Cardiac septum (tissue), 1 donor: ENCODE measurements at places on chromosomes 1 and 21. TPM values are rescaled to one million over a fixed set of nuclear protein-coding genes. Genes with fewer than 3 reads are reported as not detected.

Gene SH2D1B
- not detected for total RNA-seq

Gene SPRR5
- not detected for total RNA-seq

Gene SLC22A15
- total RNA-seq, result 9.8 TPM

Gene AQP10
- 0.70 TPM for total RNA-seq

Gene ZNF593OS
- not detected for total RNA-seq

Gene OR2T35
- total RNA-seq, result not detected

Gene LMOD1
- 9.6 TPM for total RNA-seq

Gene ASPM
- total RNA-seq, result 0.57 TPM

Gene H3-3A
- total RNA-seq, result 311 TPM

Gene CYP4Z1
- not detected for total RNA-seq

Gene AXDND1
- total RNA-seq, result not detected

GRCh38 chr1:228376262-228376628 is 30.4 kb downstream of the TRIM11 start:
- DNase-seq, result peak; percentile 10

DNA sequence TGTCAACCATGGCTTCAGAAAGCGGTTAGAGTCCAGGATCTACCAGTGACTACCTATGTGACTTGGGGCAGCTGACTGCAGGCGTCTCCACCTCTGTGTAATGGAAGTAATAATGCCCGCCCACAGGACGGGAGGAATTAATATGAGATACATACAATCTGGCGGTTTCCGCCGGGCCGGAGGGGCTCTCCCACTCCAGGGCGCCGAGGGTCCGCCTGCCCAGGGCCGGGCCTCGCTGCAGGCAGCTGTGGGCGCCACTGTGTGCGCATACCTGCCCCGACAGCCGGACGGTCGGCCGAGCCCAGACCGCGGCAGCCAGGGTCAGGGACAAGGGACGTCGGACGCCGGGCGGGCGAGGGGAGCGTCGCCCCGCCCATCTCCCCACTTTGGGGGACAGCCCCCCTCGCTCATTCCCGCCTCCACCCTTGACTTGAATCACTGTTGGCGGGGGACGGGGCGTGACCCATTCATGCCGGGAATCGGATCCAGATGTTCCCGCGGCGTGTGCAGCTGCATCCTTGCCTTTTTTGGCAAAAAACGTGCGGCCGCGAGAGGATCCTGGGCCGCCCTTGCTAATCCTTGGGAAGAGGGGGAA is 6.0 kb upstream of the SF3A3 start:
- peak; percentile 79 for DNase-seq

DNA sequence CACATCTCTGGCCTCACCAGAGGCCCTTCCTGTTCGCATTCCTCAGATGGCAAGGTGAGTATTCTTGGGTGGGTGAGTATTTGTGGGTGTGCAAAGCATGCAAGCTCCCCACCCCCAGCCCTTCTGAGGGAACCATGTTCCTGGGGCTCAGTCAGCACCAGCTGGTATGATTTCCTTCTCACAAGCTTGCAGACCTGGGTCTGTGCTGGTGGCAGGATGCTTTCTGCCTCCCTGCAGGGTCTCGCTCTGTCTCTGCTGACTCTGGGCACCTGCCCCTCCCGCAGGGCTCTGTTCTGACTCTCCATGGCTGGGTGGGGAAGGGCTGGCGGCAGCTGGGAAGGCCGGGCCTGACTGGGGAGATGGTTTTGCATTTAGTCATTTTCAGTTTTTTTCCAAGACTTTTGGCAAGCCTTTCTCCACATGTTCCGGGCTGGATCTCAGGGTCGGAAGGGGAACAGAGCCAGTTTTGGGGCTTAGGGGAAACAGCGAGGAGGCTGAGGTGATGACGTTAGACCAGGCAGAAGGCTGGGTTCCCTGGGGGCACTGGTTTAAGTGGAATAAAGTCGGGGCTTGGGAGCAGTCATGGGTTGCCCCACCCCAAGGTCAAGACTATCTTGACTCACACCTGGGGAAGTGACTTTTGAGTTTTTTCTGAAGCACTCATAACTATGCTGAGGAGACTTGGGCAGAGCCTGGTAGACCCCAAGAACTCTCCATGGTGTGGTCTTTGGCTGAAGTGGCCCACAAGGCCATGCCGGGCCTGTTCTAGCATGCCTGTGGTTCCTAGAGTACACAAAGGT is 6.2 kb downstream of the RASSF5 start:
- no peak for DNase-seq

GRCh38 chr1:111553196-111553595 is 49.8 kb upstream of the ADORA3 start:
- no peak for DNase-seq

DNA sequence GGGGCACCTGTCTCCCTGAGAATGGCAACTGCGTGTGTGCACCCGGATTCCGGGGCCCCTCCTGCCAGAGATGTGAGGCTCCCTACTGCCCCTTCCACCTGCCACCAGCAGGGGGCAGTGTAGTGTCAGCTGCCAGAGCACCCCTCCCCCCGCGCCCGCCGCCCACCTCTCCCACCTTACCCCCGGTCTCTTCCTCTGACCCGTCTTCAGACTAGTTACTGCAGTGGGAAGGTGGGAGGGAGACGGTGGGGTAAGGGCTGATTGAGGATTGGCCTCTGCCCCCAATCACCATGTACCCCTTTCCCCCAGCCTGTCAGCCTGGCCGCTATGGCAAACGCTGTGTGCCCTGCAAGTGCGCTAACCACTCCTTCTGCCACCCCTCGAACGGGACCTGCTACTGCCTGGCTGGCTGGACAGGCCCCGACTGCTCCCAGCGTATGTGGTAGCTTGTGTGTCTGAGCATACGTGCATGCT is 10.1 kb upstream of the LRRC71 start:
- no peak for DNase-seq

DNA sequence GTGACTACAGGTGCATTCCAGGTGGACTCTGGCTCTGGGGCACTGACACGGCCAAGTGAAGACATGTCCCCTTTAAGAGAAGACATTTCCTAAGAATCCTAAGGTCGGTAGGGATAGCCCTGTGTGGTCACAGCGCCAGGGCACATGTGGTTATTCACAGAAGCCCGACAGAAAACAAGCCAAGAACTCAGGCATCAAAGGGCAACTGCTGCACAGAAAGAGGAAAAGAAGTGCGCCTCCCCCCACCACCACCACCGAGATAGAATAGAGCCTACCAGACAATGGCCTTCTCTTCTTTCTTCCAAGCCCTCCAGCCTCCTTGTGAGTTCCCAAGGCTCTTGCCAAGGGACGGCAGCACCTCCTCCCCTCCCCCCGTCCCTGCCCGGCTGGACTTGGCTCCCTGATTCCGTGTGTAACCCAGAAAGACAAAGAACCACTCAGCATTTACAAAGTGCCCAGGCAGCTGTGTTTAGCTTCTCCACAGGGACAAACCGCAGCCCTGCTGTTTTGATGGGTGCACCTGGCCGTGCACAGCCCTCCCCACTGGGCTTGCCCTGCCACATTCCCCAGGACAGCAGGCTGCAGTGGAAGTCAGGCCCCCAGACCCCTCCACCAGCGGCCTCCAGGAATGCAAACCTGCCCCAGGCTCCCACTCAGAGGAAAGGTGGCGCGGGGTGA is 30.2 kb downstream of the TMPRSS2 start:
- no peak for DNase-seq

DNA sequence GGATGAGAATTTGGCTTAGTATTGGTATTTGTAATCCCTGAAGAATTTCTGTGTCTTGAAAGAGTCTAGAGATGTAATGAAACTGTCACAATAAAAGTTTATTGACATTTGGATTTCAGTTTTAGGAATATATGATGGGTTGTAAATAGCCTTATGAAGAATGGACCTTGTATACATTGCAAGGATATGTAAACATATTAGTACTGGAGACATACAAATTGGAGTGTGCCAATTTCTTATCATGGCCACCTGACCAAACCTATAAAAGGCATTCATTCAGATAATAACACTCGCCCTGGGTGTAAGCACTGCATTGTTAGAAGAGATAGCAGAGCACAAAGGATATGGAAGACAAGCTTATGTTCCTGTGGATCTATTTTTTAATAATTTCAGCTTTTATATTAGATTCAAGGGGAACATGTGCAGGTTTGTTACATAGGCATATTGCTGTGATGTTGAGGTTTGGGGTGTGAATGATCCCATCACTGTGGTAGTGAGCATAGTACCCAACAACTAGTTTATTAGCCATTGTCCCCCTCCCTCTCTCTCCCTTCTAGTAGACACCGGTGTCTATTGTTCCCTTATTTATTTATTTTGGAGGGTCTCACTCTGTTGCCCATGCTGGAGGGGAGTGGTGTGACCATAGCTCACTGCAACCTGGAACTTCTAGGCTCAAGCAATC is 8.6 kb downstream of the S1PR1 start:
- DNase-seq, result no peak

- DNase-seq, result no peak
Measured at GRCh38 chr1:247843411-247843810, 1.7 kb upstream of the OR11L1 start.

DNA sequence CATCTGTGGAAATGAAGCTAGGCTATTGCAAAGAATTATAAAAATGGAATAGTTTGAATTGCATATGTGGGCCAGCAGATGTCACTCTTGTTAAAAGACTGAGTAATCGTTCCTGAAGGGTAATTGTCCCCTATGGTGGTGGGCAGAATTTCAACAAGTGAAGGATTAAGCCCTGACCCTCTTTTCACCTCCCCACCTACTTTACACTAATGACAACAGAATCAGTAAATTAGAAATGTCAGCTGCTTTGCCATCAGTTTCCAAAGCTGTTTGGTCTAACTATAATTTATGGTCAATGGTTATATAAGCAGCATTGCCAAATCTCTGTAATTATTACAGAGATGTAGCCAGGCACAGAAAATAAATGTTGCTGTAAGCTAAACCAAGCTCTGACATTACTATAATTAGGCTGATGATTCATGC is 898.6 kb downstream of the AMY1C start:
- DNase-seq, result no peak

DNA sequence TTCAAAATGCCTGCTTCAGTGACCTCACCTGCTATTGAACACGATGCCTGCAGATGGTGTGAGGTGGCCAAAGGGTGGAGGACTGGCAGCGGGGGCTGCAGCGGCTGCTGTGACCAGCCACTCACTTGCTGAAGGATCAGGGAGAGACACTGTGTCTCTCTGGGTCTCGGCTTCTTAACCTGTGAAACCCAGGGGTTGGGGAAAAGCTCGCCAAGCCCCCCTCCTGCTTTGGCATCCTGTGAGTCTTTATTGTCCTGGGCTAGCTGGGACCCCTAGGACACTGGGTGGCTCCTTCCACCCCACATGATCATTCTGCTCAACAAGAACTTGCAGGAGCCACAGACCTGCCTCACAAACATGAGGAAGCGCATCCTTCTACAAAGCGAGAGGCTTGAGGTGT is 112.8 kb downstream of the SIM2 start:
- no peak for DNase-seq

DNA sequence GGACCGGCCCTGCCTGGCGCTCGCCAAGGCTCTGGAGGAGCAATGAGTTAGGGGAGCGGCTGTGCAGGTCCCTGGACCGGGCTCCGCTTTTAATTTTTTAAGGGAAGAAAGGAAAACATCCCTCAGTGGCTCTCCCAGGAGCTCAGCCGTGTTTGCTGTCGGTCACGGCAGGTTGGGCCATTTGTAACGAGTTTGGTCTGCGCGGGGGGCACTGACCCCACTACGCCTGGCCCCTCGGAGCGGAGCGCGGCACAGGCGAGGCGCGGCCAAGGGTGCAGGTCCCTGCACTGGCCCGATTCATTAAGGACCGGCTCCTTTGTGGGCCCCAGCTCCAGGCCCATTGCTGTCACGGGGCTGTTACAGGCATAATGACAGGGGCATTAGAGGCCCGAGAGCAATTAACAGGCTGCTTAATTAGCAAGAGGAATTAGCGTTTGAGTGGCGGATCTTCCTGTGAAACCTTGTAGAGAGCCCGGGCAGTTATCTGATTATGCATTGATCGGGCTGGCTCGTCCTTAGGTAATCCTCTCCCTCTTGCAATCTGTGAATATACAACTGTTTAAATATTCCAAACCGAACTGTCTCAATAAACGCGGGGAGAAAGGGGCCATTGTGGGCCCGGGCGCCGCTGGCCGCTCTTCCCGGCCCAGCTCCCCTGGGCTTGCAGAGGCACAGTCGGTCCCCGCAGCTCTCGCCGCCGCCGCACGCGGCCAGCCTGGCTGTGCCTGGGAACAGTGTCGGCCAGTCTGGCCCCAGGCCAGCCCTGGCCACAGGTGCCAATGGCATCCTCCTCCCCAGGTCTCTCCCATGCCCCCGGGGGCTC is 56.8 kb downstream of the PRDM16 start:
- no peak for DNase-seq

DNA sequence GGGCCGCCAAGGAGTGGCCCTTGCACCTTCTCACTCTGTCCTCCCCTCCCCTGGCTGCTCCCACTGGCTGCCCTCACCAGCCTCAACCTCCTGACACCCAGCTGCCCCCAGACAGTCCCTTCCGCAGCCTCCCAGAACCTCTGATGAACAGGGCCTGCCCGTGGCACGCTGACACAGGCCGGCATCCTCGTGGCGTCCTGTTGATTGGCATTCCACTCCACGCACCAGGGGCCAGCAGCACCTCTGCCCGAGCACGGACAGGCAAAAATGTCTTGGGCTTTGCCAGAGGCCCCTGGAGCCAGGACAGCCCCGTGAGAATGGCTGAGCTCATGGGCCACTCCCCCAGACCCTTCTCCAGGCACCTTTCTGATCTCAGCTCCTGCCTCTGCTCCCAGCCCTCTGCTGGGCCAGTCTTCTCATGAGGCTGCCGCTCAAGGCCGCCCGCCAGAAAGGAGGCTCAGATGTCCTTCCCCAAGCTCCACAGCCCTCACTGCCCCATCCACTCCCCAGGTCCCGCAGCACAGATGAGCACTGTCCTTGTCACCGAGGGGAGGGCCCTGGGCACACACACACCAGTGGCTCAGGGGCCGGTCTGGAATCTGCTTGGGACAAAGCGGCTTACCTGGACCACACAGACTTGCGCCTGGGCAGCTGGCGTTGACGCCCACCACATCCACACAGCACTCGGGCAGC is 15.8 kb upstream of the RNF223 start:
- peak; percentile 66 for DNase-seq

DNA sequence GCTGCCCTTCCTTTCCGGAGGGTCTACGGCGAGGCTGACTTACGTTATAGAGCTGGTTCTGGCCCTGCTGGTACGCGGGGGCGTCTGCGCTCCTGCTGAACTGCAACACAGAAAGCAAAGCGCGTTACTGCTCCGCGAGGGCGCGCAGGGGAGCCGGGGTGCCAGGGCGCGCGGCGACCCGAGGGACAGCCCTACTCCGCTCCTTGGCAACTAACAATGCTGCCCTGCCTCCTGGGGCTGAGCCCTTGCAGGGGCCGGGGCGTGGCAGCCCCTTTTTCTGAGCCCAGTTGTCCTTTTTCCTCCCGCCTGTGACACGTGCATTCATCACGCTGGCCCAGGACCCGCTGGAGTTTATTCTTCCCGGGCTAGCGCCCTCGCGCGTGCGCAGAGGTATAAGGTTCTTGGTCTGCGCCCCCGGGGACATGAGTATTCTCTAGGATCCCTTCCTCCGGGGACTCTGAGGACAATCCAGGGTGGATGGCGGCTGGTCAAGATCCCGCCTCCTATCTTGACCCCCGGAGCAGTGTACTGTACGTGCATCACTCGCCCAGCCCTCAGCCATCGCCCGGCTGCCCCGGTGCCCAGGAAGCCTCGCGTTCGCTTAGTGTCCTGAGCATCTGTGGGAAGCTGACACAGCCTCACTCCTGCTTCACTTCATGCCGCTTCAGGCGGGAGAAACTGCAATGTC is 78.9 kb downstream of the CD247 start:
- DNase-seq, result no peak
